Activated naive CD4-positive, alpha-beta T cell treated with anti-CD3 and anti-CD28 coated beads for 36 hours (primary cell): ENCODE measurements at places on chromosomes 13 and 19. TPM values are rescaled to one million over a fixed set of nuclear protein-coding genes. Genes with fewer than 3 reads are reported as not detected.

NLRP4 gene
- not detected for total RNA-seq

LYPD3 gene
- 1.6 TPM for total RNA-seq

CLEC4G gene
- not detected for total RNA-seq

ALOX5AP gene
- 21.3 TPM for total RNA-seq

GDF15 gene
- total RNA-seq, result 0.20 TPM

MEDAG gene
- not detected for total RNA-seq
